Left cardiac atrium (tissue), 4 donors: ENCODE measurements at places on chromosomes 2 and 18.
A peak's percentile ranks its signal among the peaks of the same experiment; 100 is the strongest.

DNA sequence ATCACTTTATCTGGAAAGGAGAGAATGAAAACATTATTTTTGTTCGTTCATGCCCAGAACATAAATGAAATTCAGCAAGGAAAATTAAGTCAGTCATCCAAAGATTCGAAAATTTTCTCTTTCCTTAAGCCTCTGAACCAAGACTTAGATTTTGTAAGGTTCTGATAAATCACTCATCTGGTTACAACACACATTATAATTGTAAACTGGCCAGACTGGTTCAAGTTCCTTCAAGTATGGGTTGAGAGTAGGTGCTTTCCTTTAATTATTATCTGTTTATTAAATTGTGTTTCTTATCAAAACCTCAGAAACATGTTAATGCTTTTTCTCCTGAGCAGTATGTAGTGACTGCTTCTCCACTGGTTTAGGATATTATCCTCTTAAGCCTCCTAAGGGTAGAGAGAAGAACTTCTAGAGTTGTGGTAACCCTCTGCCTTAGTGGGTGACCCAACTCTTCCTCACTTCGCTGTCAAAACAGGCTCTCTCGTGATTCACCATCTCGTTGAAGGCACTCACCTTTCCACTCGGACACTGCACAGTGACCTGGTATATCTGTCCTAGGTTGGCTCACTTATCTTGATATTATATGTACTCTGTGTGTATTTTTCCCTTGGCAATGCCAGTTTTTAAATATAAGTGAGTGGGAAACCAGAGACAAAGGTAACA lies 325.9 kb downstream of the PAX3 start:
- DNase-seq, result no peak

DNA sequence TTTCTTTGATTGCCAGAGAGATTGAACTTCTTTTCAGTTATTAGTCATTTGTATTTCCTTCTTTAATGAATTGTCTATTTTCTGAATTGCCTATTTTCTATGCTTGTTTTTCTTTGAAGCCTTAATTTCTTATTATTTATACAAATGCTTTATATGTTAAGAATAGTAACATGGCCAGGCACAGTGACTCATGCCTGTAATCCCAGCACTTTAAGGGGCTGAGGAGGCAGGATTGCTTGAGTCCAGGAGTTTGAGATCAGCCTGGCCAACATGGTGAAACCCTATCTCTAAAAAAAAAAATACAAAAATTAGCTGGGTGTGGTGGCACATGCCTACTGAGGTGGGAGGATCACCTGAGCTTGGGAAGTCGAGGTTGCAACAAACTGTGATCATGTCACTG lies 4.7 kb upstream of the RAB11FIP5 start:
- DNase-seq, result no peak

GRCh38 chr2:9696731-9697130 lies 65.9 kb upstream of the YWHAQ start:
- no peak for DNase-seq

- DNase-seq, result peak; percentile 53
Observed at GRCh38 chr2:121648206-121649148, 785 bp downstream of the CLASP1 start.

DNA sequence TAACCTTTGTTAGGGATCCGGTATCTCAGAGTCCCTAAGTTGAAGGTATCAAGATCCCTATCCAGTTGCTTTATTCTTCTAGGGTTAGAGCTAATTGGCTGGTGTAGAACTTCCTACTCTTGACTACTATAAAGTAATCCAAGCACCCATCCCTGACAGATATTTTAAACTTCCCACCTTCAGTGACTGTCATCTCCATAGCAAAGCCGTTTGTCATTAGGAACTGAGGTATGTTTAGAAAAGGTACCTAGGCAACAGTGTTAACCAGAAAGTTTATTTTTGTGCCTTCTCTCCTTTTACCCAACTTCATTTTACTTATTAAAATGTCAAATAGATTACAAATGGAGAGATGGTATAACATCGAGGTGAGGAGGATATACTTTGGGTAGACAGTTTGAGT lies 4.5 kb downstream of the FAM117B start:
- DNase-seq, result no peak

- no peak for DNase-seq
Observed at GRCh38 chr2:134897932-134898331, 20.7 kb upstream of the CCNT2 start.

GRCh38 chr2:159759577-159759976 lies 38.4 kb downstream of the CD302 start:
- no peak for DNase-seq

- no peak for DNase-seq
Observed at GRCh38 chr18:23377669-23378301, 75.3 kb upstream of the RIOK3 start.

- no peak for DNase-seq
Observed at GRCh38 chr18:11767935-11768334, 78.9 kb downstream of the GNAL start.

- no peak for DNase-seq
Observed at GRCh38 chr18:70454704-70455322, 166.0 kb downstream of the SOCS6 start.

GRCh38 chr2:162012565-162013058 lies 61.4 kb downstream of the DPP4 start:
- DNase-seq, result no peak

DNA sequence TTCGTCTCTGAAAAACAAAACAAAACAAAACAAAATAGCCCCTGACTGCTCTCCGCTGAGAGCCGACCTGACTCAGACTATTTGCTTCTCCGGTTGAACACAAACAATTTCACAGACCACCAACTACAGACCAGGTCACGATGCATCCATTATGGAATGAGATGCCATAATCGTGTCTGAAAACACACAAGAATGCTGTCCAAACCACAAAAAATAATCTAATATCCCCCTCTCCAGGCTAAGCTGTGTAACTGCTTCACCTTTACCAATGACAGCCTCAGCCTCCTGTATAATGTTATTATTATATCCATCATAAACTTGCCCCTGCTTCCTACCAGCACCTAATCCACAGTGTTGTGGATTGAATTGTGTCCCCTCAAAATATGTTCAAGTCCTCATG lies 114.7 kb downstream of the DNAH6 start:
- DNase-seq, result no peak

- no peak for DNase-seq
Observed at GRCh38 chr18:37937287-37937686, 371.7 kb upstream of the CELF4 start.

- DNase-seq, result no peak
Observed at GRCh38 chr2:230938098-230938497, 13.1 kb upstream of the GPR55 start.

- DNase-seq, result no peak
Observed at GRCh38 chr18:13587477-13587876, 138.9 kb downstream of the FAM210A start.

DNA sequence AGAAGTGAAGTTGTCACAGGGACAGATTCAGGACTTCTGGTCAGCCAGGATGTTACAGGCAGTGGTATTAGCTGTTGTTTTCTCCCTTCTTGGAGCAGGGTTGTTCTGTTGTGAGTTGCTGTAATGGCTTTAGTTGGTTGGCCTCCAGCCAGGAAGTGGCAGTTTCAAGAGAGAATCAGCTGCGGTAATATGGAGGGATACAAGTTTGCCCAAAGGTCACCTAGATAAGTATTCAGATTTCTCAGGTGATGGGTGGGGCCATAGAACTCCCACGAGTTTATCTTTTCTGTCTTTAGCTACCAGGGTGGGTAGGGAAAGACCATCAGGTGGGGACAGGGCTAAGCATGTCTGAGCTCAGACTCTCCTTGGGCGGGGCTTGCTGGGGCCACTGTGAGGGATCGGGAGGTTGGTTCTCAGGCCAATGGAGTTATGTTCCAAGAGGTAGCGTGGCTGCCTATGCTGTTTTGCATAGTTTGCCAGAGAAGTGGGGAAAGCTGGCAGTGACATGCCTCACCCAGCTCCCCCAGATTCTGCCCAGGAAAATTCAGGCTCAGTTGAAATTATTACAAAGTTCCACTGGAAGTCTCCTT lies 640.4 kb upstream of the CHAC2 start:
- DNase-seq, result no peak

GRCh38 chr2:52611759-52612158 lies 1155.8 kb upstream of the CHAC2 start:
- DNase-seq, result no peak

- DNase-seq, result no peak
Observed at GRCh38 chr18:14074187-14074586, 58.0 kb downstream of the ZNF519 start.

- no peak for DNase-seq
Observed at GRCh38 chr2:147910990-147911473, 66.2 kb downstream of the ACVR2A start.

DNA sequence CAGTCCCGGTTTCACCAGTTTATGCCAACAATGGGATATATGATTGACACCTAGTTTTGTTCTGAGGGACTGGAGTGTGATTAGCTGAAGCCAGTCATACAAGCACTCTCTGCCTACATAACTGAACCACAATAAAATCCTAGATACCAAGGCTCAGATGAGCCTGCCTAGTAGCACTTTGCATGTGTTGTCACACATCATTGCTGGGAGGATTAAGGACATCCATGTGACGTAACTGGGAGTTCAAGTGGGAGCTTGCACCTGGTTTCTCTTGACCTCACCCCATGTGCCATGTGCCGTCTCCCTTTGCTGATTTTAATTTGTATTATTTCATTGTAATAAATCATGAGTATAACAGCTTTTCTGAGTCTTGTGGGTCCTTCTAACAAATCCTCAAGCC lies 90.3 kb downstream of the TMEM163 start:
- DNase-seq, result no peak

GRCh38 chr2:152542337-152542994 lies 174.8 kb downstream of the PRPF40A start:
- DNase-seq, result no peak

DNA sequence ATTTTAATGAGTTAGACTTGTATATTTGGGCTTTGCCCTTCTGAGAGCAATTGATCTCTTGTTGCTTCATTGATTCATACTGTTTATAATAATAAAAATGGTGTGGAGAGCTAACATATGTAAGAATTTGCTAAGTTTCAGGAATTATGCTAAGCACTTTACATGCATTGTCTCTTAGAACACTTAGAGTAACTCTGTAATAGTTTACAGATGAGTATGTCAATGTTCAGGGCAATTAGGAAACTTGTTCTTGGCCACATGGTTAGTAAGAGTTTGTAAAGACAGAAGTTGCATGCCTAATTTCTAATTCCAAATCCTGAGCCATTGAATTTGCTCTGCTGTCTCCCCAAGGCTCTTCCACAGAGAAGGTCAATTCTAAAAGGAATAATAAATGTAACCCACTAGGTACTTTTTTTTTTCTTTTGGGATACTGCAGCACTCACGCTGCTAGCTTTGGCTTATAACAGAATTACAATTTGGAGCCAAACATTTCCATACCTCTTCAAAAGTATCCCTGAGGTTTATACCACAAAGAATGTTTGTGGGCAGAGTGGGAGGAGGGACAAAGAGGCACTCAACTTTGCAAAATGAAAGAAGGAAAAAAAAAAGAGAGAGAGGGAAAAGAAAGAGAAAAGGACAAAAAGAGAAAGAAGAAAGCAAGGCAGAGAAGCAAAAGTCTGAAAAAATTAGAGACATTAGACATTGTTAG lies 232.4 kb downstream of the CALCRL start:
- DNase-seq, result no peak

DNA sequence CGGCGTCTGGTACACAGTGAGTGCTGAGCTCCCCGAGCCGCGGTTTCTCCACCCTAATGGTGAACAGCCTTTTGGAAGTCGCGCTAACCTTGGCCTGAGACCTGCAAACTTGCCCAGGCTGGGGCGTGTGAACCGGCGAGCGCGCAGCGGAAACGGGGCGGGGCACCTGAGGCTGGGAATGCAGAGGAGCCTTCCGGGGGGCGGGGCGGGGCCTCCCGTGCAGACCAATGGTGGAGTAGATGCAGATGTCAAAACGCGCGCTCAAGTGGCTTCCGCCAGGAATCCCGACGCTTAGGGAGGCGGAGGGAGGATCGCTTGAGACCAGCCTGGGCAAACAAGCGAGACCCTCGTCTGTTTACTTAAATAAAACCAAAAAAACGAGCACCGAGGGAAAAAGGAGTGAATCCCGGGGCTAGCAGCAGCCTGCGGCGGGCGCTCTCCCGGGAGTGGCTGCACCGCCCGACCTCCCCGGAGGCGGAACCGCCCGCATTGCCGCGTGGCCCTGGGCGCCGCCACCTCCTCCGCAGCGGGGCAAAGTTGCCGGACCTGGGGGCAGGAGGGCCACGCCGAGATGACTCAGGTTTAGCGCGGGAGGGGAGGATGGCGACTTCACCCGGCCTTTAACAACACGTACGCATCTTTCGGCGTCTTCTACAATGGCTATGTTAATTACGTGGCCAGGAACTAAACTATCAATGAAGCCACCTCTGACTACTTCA lies 2.2 kb upstream of the RRM2 start:
- peak; percentile 96 for DNase-seq

GRCh38 chr2:27407798-27408491 lies 1.4 kb downstream of the PPM1G start:
- DNase-seq, result no peak

- no peak for DNase-seq
Observed at GRCh38 chr2:120123090-120123489, 100.1 kb downstream of the TMEM185B start.

DNA sequence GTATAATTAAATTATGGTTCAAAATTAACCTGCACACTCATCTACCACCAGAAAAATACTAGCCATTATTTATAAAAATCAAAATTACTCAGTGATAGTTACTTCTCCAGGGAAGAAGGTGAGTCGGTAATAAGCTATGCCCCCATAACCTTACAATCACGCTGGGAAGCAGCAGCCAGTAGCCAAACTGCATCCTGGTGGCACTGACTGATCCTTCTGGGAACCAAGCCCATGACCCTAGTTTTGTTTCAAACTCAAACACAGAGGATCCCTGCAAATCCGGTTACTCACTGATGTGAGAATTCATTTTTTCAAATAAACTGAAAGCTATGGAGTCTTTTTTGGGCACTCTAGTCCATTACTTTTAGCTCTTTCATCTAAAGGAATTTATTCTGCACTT lies 88.2 kb upstream of the VWC2L start:
- no peak for DNase-seq

GRCh38 chr2:28227498-28227897 lies 165.2 kb upstream of the FOSL2 start:
- no peak for DNase-seq

DNA sequence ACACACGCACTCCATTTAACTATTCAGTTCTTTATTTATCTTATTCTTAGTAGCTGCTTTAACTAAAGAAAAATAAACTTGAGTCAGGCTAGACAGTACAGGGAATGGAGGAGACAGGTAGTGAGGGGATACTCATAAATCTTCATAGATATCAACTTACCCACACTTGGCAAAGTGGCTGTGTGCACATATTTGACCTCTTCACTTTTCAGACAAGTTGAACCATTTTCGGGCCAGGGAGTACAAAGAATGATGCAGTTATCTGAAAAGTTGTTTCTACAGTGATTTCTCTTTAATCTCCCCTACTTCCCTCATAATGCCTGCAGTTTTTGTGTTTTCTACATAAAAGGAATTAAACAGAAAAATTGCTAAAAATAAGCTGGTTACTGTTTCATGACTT lies 307.5 kb downstream of the GULP1 start:
- DNase-seq, result no peak

DNA sequence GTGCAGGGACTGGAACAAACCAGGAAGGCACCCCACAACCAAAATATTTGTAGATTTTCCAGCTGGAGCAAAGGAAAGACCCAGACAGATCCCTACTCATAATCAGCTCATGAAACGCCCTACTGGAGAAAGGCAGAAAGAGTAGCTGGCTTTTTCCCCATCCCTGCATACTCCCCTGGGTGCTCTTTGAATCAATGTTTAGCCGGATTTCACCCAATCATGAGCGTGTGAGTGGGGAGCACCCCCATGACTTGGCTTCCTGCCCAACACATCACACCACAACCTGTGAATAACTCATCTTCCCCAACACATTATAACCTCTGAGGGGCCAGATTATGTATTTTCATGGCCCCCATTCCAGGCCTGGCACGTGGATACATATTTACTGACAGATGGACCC lies 35.1 kb upstream of the SLC14A1 start:
- DNase-seq, result no peak
